ENCODE measurements at places on chromosomes 12 and 14.
A peak's percentile ranks its signal among the peaks of the same experiment; 100 is the strongest.

GRCh38 chr14:68987653-68988036 is 8.5 kb upstream of the ACTN1 start:
- peak; percentile 30 for DNase-seq

- DNase-seq, result no peak
Measured at GRCh38 chr12:86721713-86722397, 465.7 kb upstream of the MGAT4C start.

DNA sequence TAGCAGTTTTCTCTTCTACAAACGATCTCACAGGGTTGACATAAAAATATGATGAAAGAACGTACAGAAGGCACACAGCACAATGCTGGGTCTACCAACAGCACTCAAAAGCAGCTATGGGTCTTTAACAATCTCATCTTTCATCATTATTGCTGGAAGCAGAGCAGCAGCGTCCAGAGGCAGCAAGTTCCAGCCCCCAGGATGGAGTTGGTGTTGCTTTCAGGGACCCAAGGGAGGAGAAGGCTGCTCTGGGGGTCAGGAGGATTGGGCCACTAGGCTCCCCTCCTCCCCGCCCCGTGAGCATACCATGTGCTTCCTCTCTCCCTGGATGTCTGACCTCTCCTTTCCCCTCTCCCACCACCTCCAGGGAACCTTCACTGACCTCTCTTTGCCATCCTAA is 13.3 kb downstream of the KCTD10 start:
- no peak for DNase-seq

DNA sequence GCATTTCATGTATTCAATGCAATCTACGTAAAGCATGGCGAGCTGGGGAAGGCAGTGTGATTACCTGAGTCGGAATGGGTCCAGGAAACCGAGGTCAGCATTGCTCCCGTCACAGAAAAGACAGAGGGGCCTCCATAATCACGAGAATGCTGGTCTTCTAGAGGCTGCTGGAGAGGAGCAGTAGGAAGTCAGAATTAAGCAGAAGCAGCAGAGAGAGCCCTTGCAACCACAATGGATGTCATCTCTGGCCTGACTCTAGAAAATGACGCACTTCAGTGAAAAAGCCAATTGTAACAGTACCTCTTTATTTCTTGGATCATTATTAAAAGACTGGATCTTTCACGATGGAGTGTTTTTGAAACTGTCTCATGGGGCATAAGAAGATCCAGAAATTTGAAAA is 69.5 kb upstream of the FOXN3 start:
- DNase-seq, result no peak

- no peak for DNase-seq
Measured at GRCh38 chr12:43099691-43100163, 452.3 kb downstream of the ADAMTS20 start.

- no peak for DNase-seq
Measured at GRCh38 chr14:62118461-62118860, 356.2 kb downstream of the SNAPC1 start.

DNA sequence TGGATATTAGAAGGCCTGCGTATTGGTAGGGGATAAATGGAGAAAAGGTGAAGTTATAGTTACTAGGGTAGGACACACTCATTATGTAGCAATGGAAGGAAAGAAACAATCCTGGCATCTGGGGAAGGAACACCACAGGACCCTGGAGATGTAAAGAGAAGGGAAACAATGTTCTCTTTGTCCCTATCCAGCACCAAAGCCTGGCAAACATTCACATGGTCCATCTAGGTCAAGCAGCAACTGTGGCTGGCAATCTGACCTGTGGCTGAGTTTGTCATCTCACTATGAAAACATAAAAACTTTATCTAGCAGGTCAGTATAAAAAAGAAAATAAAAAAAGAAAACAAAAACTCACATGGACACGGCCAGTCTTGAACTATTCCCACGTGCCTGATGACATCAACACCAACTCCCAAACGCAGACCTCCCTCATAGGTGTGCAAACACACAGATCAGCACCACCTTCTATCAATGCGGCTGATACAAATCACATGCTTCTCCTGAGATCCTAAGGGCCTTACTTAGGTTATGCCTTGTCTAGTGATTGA is 2.6 kb downstream of the POMT2 start:
- DNase-seq, result no peak

GRCh38 chr12:67426067-67426466 is 156.9 kb downstream of the CAND1 start:
- DNase-seq, result peak; percentile 66

DNA sequence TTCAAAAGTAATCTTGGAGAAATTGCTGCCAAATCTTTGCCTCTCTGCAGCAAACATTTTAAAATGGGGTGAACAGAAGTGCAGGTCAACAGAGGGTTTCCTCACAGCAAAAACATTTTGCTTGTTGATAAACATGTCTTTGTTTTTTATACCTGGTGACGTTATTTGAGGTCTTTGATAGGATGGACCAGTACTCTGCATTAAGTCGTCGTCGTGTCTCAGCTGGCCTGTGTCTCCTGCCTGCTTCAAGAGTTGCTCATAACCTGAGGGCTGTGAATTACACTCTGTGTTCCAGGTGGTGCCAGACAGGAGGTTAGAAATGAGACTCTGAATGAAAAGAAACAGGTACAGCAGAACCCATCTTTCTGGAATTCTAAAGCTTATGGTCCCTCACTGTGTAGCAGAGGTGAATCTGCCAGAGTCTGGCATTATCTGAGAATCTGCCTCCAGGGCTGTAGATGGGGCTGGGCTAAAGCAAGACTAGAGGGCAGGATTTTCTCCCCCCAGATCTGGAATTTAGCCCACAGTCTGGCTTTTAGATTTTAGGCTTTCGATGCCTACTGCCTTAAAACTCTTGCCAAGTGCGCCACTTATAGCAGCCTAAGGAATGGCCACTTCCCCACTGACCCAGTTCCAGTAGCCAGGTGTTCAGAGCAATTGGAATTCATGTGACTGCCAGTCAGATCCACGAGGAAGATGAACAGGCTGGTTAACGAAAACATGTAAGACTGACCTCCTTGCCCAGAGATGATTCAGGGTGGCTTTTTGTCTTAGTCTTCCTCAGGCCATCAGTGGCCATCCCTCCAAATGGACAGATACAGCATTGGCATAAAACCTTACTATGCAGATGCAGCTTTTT is 161.2 kb downstream of the PRKCH start:
- no peak for DNase-seq

GRCh38 chr14:58535044-58535443 is 102.7 kb upstream of the DACT1 start:
- no peak for DNase-seq

DNA sequence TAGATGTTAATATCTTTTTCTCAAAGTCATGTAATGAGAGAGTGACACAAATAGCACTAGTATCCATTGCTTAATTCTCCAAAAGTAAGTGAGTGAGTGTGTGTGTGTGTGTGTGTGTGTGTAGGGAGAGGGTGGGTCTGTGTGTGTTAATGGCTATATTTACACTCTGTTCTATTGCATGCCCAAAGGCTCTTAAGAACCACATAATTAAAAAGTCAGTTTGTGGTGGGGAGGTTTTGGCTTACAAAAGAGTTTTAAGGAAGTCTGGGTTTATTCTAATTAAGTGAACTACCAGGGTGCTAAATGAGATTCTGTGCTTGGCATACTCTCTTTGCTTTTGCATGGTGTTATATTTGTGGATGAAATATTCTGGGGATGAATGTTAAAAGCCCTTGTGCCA is 1897.6 kb upstream of the FLRT2 start:
- DNase-seq, result no peak

GRCh38 chr14:29043737-29044136 is 277.1 kb downstream of the FOXG1 start:
- DNase-seq, result no peak

GRCh38 chr14:102220031-102220430 is 80.3 kb downstream of the WDR20 start:
- no peak for DNase-seq

DNA sequence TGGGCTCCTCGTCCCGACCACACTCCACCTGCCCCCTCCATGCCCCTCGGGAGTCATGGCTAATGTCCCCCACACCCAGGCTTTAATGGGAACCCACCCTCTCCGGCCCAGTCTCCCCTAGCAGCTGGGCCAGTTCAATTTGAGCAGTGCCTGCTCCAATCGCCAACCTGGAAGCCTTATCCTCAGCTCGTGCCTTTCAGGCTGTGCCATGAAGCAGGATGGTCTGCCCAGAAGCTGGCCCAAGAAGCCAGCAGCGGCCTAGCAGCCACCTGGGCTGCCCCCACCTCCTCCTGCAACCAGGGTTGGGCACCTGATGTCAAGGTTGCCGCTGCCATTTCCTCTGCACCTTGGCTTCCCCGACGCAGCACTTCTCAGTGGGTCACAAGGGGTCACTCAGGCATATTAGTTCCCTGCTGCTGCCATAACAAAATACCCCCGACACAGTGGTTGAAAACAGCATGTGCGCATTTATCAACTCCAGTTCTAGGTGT is 2.3 kb upstream of the CLBA1 start:
- DNase-seq, result no peak

GRCh38 chr12:86292480-86292879 is 36.3 kb upstream of the MGAT4C start:
- DNase-seq, result no peak

GRCh38 chr12:91074154-91074709 is 16.4 kb upstream of the KERA start:
- no peak for DNase-seq

- no peak for DNase-seq
Measured at GRCh38 chr12:97784904-97785303, 322.3 kb downstream of the RMST start.

DNA sequence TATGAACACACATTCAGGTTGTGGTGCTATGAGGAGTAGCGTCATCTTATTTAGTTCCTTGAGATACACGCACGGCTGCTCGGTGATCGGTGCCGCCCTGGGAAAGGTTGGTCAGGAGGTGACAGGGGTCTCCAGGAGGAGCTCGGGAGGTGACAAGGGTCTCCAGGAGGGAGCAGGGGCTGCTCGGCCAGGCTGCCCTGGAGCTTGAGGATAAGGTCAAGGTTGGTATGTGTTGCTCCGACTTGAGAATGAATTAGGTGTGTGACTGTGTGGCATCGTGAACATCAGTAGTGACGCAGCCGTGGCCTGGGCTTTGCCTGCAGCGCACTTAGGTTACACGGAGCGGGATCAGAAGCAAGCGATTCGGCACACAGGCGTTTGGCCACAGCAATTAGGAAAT is 36.2 kb downstream of the CCDC92 start:
- DNase-seq, result no peak

Measured in NCI-H446 (cell line).